ENCODE measurements at places on chromosomes 6 and 20. TPM values are rescaled to one million over a fixed set of nuclear protein-coding genes. Genes with fewer than 3 reads are reported as not detected.

- no peak for DNase-seq
These were observed 16.7 kb downstream of the KAT14 start for GRCh38 chr20:18154342-18154741.

The PLCB4 gene
- 2.1 TPM for total RNA-seq

The HLA-DPA1 gene
- total RNA-seq = 6.3 TPM

The XKR7 gene
- total RNA-seq = not detected

GRCh38 chr6:137722749-137723272 is 144.2 kb upstream of the TNFAIP3 start:
- DNase-seq = no peak

DNA sequence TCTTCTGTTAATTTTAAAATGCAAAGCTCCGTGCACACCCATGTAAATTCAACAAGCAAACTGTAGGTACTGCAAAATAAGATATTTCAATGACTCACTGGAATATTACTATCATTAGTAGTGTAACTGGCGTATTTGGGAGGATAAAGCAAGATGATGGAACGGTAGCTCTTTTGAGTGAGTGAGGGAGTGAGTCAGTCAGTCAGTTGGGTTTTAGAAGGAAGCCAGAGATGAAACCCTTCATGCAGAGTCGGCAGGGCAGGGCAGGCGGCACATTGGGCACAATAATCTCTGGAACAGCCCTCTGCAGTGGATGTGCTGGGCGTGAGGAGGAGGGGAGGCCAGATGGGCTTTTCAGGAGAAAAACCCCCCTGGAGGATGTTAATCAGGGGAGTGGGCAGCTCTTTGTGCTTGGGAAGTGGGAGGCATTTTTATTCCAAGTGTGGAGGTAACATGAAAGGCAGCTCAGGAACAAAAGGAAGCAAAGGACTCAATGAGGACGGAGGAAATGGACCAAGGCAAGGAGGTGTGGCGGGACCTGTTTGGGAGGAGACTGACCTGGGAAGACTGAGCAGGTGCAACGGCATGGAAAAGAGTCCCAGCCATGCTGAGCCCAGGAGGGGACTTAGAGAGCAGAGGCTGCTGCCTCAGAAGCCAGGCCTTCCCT is 171.2 kb downstream of the ZDHHC14 start:
- no peak for DNase-seq

DNA sequence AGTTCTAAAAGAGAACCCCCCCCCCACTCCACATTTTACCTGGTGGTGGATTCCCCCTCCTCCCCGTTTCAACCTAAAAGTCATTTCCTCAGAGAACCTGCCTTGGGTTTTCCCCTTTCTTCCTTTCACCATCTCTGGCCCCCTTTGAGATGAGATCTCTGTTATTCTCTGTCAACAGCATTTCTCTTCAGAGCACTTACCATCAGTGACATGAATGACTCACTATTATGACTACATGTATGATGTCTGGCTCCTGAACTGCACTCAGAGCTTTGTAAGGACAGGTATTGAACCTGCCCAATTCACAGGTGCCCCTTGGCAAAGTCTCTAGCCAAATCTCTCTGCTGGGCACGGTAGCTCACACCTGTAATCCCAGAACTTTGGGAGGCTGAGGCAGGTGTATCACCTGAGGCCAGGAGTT is 61.4 kb upstream of the JARID2 start:
- no peak for DNase-seq

DNA sequence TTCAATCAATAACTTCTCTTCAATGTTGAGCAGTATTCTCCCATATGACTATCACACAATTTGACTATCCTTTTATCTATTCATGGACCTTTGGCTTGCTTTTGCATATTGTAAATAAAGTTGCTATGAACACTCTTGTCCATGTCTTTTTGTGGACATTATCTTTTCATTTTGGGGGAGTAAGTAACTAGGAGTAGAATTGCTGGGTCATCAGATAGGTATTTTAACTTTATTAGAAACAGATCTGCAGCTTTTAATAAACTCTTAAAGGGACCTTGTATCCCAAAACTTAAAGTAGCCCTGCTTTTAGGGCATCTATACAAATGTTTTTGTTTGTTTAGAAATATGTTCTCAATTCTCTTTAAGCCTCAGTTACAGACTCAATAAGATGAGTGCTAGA is 614.2 kb upstream of the CITED2 start:
- no peak for DNase-seq

- no peak for DNase-seq
These were observed 112.2 kb upstream of the GRIK2 start for GRCh38 chr6:101281266-101281665.

Data from dermis microvascular lymphatic vessel endothelial cell (primary cell).